ENCODE measurements at places on chromosomes 16 and 17.
A peak's percentile ranks its signal among the peaks of the same experiment; 100 is the strongest.

DNA sequence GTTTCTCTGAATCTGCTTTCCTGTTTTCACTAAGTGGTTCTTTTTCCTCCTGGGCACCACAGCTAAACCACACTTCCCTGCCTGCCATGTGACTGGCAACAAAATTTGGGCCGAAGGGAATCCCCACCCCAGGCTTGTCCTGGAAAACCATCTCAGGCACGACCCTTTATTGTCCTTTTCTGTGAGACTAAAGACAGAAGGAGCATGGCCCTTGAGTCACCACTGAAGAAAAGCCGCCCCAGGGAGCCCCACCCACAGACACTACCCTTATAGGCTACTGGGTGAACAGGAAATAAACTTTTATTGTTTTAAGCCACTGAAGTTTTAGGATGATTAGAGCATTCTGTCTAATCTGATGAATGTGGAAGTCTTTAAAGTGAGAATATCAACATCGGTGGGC, 88.6 kb upstream of the BRD7 start:
- DNase-seq: peak; percentile 15

DNA sequence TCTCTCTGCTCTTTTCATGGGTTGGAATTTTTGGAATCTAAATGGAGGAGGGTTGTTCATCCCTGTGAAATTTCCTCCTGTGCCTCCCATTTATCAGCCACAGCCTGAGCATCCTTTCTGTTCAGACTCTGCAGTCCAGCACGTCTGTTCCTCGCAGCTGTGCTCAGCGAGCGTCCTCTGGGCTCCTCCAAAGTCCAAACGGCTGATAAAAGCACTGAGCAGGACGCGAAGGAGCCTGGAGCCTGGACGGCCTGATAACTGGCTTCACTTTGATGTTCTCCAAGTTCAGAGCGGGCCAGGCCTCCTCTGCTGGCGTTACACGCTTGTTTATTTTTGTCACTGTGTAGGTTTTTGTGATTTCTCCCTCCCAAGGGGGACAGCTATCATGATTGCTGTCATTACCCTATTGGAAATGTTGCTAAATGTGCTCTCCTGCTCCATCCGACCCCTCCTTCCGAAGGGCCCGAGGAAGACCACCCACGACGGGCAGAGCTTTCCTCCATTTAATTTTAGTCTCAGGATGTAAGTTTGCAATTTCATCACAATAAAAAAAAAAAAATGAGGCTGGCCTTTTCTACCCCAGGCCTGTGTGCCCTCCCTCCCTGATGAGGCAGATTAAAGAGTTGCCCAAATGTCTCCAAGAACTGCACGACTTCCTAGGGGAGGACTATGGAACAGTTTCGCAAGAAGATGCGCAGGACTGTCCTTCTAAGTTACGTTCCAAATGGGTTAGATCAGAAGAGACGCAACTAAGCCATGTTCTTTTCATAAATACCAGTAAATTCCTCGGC, 290.5 kb upstream of the FOXF1 start:
- DNase-seq: no peak

- DNase-seq: no peak
These were observed 894 bp downstream of the RNF227 start for GRCh38 chr17:7915179-7915610.

GRCh38 chr16:70704586-70704985, 18.7 kb upstream of the MTSS2 start:
- no peak for DNase-seq

DNA sequence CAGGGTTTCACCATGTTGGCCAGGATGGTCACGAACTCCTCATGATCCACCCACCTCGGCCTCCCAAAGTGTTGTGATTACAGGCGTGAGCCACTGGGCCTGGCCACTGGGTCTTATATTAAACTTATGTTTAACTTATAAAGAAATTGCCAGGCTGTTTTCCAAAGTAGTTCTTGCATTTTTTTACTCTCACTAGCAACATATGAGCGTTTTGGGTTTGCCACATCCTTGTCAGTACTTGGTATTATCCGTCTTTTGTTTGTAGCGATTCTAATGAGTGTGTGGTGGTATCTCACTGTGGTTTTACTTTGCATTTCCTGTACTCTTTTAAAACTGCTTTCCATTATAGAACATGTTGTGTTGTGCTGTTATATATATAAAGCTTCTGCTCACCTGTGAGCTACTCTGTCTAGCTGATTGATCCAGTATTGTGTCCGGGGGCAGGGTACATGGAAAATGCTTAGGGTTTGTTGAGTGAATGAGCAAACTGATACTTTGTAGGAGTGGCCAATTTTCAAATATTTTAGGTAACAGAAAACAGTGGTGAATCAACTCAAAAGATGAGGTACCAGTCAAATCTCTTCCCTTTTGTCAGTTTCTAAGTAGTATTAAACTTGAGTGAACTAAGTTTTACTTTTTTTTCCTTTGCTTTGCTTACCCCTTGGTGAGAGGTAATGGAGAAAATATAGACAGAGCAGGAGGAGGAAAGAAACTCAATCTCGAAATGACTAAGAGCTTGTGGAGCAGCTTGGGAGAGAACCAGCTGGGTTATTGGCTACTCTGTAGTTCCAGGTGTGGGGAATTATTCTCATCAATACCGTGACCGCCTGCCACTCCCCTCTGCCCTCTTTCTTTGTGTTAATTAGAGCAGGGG, 75.8 kb downstream of the PITPNC1 start:
- DNase-seq: no peak

Measured in T-helper 2 cell (primary cell).